ENCODE measurements at places on chromosomes 4 and X. TPM values are rescaled to one million over a fixed set of nuclear protein-coding genes. Genes with fewer than 3 reads are reported as not detected.

Gene TLR6
- total RNA-seq: 4.9 TPM

DNA sequence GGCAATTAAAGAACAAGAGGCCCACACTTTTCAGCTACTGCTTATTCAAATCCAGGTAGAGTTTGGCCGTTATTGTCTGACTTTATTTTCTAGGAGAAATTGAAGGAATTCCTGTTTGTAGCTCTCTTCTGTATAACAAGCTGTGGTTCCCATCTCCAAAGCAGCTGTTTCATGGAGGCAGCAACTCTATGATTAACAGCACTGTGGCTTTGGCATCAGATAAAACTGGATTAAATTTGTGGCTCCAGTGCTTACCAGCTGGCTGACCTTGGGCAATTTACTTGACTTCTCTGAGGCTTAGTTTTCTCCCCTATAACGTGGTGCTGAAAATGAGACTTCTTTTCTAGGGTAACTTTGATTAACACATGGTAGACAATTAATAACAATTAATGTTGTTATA lies 28.1 kb downstream of the SLC30A9 start:
- DNase-seq: no peak

GRCh38 chrX:8126648-8127047 lies 44.4 kb downstream of the VCX2 start:
- DNase-seq: no peak

Gene PABPC4L
- total RNA-seq: not detected

- no peak for DNase-seq
These were observed 296.4 kb downstream of the GPAT3 start for GRCh38 chr4:83832110-83832825.

Gene ATP1B4
- total RNA-seq: not detected
